Smooth muscle cell of the brain vasculature (primary cell): ENCODE measurements at places on chromosomes 5 and 9.

GRCh38 chr5:68242743-68243142, 27.2 kb downstream of the PIK3R1 start:
- no peak for DNase-seq

- DNase-seq = no peak
Observed at GRCh38 chr5:6423327-6424109, 25.1 kb upstream of the UBE2QL1 start.

GRCh38 chr5:110255194-110255593, 471.3 kb downstream of the TMEM232 start:
- no peak for DNase-seq

GRCh38 chr9:129806061-129806460, 3.1 kb downstream of the TOR1B start:
- no peak for DNase-seq

- peak; percentile 32 for DNase-seq
Observed at GRCh38 chr5:36689225-36689624, 82.8 kb downstream of the SLC1A3 start.

DNA sequence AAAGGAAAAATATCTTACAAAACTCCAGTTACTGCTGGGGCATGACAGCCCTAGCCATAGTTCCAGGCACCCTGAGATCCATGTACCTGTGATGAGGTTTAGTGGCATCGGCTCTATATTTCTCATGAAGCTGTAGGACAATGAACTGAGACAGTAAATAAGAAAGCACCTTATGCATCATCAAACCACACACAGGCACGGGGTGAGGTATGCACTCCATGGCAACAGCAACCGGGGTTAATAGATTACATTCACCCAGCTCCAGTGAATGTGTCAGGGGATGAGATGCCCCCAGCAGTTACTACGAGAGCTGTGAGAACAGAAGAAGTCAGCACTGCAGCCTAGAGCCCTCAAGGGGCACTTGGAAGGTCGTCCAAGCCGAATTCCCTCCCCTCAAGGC, 162.0 kb upstream of the S1PR3 start:
- no peak for DNase-seq

GRCh38 chr5:6143523-6143922, 234.8 kb downstream of the MED10 start:
- DNase-seq = no peak

DNA sequence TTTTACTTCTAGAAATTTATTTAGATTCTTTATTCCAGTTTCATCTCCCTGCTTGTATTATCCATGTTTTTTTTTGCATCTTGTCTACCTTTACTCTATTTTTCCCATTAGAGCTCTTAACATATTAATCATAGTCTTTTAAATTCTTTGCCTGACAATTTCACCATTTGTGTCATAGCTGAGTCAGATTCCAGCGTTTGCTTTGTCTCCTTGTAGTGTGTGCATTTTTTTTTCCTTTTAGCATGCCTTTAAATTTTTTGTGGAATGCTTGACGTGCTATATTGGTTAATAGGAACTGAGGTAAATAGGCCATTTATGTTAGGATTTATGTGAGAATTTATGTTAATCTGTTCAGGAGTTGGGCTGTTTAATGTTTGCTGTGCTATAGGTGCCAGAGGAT, 41.8 kb upstream of the NFIL3 start:
- DNase-seq = no peak

GRCh38 chr5:72817671-72818266, 1.3 kb downstream of the TNPO1 start:
- no peak for DNase-seq

GRCh38 chr9:72984991-72985390, 32.1 kb upstream of the ALDH1A1 start:
- no peak for DNase-seq

DNA sequence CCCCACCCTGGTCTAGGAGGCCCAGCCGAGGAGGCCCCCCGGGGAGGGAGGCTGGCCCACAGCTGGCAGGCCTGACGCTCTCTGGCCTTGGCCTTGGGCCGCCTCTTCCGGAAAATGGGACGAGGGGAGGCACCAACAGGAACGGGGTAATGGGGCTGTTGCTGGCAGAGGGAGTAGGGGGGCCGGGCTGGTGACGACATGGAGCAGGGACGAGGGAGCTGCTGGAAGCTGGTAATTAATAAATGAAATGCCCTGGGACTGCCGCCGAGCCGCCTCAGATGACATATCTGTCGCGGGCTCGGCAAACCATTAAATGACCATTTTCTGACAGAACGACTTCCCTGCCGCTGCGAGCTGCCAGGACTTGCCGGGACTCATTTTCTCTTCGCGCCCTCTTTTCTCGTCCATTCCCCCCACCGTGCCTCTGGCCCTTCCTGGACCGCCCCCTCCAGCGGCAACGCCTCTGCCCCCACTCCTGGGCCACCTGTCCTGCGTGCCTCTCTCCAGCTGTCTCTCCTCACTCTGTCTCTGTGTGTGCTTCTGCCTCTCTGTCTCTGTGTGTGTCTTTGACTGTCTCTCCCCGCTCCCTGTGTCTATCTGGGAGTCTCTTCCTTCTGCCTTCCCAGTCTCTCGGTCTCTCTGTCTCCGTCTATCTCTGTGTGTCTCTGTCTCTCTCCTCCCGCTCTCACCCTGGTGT, 215.7 kb downstream of the PAX5 start:
- no peak for DNase-seq

GRCh38 chr5:111454198-111454622, 58.1 kb downstream of the STARD4 start:
- DNase-seq = no peak

GRCh38 chr9:93671020-93671338, 94.6 kb downstream of the PHF2 start:
- no peak for DNase-seq
